ENCODE measurements at places on chromosomes 4 and X. TPM values are rescaled to one million over a fixed set of nuclear protein-coding genes. Genes with fewer than 3 reads are reported as not detected.

The RFC1 gene
- total RNA-seq: 55.2 TPM

The NSDHL gene
- 11.3 TPM for total RNA-seq

The SPANXD gene
- total RNA-seq: not detected

The BOD1L1 gene
- 42.9 TPM for total RNA-seq
